ENCODE measurements at places on chromosomes 5 and 9.

DNA sequence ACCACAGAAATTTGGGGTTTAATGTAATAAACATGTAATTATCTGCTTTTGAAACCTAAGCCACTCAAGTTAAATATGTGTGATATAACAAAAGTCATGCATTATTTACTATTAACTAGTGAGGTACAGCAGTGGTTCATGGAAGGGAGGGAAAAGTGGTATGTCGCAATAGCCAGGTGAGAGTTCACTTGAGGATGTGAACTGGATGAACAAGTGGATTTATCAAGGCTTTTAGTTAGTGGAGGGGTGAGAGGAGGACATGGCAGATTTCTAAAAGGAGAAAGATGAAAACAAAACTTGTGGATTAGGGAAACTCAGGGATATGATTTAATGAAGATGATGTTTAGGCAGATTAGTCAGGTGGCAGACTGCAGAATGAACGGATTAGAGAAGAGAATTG lies 141.3 kb upstream of the NFIB start:
- no peak for DNase-seq

DNA sequence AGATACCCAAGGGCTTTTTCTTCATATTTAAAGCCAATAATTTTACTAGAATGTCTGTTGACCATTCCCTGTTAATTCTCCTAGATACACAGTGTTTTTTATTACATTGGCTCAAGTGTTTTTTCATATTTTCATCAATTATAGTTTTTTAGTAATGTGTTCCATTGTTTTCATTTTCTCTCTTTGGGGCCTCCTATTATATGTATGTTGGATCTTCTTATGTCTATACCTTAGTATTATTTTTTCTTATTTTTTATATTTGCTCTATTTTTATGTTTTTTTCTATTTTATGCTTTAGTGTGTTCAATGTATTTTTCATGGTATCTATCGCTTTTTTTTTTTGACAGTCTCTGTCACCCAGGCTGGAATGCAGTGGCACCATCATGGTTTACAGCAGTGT lies 7.5 kb downstream of the KIAA1958 start:
- DNase-seq, result no peak

- no peak for DNase-seq
Observed at GRCh38 chr5:174446988-174447387, 277.4 kb upstream of the MSX2 start.

- DNase-seq, result no peak
Observed at GRCh38 chr9:82675102-82675501, 387.8 kb downstream of the RASEF start.

GRCh38 chr5:14063138-14063537 lies 80.0 kb upstream of the TRIO start:
- no peak for DNase-seq

GRCh38 chr5:139027150-139027549 lies 152.0 kb upstream of the LRRTM2 start:
- peak; percentile 29 for DNase-seq

- DNase-seq, result no peak
Observed at GRCh38 chr5:19301271-19301670, 686.7 kb downstream of the CDH18 start.

DNA sequence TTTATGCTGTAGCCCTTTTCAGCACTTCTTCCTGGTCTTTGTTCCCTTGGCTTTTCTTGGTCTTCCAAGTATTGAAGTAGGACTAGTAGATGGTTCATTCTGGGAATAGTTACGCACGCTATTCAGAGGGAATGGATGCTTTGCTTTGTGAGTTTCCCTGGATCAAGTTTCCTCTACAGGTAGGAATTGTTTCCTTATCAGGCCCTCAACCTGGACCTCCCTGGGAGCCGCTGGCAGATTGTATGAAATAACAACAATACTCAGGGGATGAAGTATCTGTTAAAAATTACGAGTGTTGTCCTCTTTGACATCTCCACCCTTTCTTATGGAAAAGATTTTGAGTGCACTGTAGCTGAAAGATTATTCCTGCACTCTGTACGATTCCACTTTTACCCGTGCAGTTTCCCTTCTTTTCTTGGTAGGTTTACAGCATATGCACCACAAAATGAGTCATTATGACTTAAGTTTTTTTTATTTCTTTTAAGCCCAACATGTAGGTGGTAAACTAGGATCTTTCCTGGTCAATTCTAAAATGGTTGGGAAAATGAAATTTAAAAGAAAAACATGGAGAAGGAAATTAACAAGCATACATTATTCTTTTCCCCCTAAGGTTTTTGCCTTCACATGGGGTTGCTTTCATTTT lies 57.9 kb downstream of the ARHGAP26 start:
- DNase-seq, result no peak

- no peak for DNase-seq
Observed at GRCh38 chr5:92081958-92082712, 699.0 kb upstream of the ARRDC3 start.

- no peak for DNase-seq
Observed at GRCh38 chr9:36268007-36268427, 9.8 kb upstream of the GNE start.

- DNase-seq, result no peak
Observed at GRCh38 chr5:140178086-140178410, 3.1 kb downstream of the CYSTM1 start.

DNA sequence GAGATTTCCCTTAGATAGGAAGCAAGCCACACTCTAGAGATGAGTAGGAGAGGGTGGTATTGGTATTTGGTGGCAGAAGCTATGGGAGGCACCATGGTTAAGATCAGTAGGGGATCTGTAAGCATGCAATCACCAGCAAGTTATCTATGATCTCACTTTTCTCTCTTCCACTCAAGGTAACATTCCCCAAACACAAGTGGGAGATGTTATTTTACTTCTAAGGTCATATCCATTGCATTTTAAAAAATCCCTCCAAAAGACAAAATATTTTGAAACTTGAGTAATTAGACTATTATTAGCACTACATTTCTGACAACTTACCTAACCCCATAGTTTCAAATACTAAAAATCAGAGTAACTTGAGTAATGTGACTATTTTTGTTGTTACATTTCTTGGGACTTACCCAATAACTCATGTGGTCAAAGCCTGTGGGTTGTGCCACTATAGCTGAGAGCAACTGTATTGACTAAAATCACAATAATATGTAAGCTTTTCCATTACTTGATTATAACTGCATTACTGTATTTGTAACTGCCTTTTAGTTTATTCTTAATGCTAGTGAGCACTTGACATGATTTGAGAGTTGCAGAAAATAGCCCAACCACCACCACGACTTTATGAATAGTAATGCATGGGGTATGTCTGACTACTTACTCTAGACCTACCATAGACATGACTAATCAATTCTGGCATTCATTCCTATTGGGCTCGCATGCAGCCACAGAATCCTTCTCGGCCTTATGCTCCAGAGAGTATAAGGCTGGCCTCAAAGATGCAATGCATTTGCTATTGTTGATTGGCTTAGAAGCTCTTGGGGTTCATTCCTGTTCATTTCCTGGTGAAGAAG lies 264.7 kb downstream of the TRIM32 start:
- no peak for DNase-seq

DNA sequence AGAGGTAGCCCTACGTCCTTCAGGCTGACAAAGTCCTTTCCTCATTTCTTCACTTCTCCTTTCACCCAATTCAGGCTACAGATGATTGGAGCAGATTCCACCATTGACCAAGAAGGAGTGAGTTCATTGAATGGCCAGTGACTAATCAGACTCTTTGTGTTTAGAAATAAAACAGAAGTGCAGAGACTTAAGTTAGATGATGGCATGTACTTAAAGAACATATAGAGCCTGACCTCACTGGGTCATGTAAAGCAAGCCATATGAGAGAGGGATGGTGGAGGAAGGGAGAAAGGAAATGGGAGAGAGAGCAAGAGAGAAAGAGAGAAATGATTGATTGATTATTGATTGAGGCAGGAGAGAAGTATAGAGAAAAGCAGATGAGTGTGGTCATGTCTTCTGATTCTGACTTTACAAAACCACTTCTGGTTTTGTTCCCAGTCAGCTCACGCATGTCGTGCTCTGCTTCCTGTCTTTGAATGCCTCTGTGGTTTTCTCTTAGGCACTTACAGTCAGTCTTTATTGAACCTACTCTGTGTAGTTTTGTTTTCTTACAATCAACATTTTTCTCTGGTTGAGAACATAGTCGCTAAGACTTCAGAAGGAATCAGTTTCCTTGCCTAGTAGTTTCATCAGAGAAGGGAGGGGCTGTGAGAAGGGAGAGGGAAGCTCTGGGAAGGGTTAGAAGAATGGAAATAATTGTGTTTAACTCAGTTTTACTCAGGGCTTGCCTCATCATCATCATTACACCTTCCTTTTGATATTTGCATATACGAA lies 149.2 kb upstream of the KLF9 start:
- peak; percentile 92 for DNase-seq

DNA sequence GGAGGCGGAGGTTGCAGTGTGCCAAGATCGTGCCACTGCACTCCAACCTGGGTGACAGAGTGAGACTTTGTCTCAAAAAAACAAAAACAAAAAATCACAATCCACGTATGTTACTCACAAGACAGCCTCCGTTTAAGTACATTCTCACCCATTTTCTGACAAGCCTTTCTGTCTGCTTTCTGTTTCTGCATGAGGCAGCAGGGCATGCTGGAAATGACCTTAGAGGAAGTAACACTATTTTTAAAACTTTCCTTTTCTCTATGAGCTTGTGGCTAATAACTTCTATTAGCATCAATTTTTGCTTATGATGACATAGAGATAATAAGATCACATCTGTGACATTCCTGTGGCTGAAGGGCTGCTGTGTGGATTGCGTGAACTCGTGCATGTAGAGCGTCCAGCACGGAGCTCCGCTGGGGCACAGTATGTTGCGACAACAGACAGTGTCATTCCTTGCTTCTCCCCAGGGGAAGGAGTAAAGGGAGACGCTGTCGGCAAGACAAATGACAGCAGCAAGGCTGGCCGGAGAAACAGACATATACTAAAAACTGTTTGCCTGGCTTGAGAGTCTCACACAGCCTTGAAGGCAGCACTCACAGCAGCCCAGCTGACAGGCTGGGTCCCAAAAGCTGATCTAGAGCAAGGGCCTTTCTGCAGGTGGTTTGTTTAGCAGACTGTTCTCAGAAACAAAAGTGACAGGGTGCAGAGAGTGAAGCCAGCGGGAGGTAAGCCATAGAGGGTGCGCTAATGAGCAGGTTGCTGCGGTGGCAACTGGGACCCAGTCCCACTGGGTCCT lies 1.6 kb downstream of the BTNL3 start:
- no peak for DNase-seq

DNA sequence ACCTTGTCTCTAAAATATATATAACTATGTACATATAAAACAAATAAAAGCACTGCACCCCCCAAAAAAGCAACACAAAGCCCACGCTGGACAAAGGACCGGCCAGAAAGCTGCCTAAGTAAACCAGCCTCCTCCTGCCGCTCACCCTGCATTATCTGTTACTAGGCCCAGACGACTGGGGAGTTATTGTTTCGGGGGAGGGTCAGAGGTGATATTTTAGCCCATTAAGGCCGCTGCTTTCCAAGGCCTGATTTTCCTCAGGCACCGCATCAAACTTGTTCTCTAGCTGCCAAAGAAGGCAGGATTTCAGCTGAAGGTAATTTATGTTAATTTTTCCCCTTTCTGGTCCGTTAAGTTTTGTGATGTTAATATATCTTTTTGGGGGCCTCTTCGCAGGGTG lies 44.0 kb upstream of the CTNNA1 start:
- DNase-seq, result no peak

- no peak for DNase-seq
Observed at GRCh38 chr9:83405759-83406158, 132.4 kb downstream of the FRMD3 start.

DNA sequence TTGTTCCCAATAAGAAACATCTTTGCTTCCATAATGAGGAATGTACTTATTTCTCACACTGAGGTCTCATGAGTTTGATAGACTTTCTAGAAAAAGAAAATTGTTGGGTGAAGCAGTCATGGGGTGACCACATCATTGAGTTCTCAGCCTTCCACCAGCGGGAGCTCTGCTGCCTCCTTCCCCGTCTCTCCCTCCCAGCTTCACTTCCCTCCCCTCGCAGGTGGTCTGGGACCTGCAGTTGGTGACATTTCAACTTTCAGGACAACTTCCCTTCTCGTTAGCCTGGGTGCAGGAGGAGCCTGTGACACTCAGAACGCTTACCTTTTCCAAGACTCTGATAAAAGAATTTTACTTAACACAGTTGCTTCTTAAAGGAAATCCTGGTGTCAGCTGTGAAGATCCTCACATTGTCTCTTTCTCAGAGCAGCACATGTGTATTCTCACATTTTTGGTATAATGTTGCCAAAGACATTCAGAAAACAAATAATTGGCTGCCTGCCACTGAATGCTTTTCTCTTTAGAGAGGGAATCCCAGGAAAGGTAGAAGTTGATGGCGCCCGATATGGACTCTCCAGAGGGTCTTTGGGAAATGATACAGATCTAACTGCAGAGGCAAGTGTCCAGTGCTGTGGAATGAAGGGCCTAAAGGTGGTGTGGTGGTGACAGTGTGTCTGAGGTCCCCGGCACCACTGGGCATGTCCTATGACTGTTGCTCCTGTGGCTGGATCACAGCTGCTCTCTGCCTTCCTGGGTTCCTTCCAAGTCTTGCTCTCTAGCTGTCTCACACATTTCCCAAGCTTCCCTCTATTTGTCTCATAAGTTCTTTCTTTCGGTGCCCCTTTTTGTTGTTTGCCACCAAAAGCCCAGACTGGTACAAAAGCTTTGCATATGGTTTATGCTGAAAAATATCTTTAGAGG lies 238.1 kb downstream of the GAS1 start:
- DNase-seq, result no peak

- no peak for DNase-seq
Observed at GRCh38 chr9:37134166-37134565, 13.8 kb downstream of the ZCCHC7 start.

DNA sequence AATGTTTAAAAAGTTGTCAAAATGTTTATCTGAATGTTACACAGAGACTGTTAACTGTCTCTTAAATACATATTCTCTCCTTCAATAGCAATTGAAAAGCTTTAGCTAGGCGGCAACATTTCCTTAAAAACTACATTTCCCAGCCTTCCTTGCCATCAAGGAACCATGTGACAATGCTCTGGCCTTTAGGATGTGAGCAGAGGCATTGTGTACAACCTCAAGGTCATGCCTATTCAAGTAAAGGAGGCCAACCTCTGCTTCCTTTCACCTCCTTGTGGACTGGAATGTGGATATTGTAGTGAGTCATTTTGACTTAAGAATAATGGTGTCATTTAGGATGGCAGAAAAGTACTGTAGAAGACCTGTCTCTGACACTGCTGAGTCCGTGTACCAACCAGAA lies 23.7 kb upstream of the MROH2B start:
- DNase-seq, result no peak

DNA sequence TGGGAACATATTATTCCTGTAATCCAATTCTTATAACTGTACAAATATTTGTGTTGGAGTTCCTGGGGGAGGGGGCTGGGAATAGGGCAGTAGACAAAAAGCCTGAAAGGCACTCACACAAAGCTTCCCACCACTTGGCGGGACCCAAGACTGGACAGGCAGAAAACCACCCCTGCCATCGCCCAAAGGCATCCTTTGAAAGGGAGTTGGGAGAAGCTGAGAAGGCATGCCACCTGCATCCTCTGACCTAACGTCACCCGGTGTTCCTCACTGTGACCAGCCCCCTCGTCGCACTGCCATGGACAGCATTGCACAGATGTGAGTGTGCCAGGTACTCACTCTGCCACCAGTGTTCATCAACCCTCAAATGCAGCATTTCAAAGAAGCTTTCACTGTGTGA lies 80.6 kb upstream of the SMIM23 start:
- no peak for DNase-seq

GRCh38 chr9:73009649-73010288 lies 56.9 kb upstream of the ALDH1A1 start:
- peak; percentile 11 for DNase-seq

- DNase-seq, result no peak
Observed at GRCh38 chr5:172904643-172905345, 54.4 kb upstream of the RPL26L1 start.

- DNase-seq, result no peak
Observed at GRCh38 chr5:36418152-36418979, 116.7 kb upstream of the RANBP3L start.

GRCh38 chr5:177329883-177330282 lies 18.2 kb upstream of the MXD3 start:
- DNase-seq, result no peak

All from KBM-7 (cell line).